ENCODE measurements at places on chromosomes 3 and 15.

- no peak for DNase-seq
Measured at GRCh38 chr3:156598413-156598812, 43.5 kb upstream of the SSR3 start.

GRCh38 chr3:21464746-21465145 is 286.3 kb downstream of the ZNF385D start:
- DNase-seq: no peak

DNA sequence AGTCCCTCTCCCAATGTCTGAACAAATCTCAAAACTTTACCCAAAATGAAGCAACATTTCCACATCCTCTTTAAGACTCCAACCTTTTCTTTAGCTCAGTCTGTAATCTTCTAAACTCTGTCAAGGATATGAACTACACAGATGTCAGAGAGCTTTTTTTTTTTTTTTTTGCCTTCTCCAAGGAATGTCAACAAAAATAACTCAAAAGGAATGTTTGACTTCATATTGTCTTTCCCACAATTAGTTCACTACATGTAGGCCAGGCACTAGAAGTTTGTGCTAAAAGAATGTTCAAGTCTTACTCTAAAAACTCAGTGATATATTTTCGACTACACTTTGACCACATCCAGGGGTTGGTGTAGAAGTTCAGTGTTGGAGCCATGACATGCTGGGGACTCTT is 37.1 kb downstream of the ADAMTS9 start:
- no peak for DNase-seq

DNA sequence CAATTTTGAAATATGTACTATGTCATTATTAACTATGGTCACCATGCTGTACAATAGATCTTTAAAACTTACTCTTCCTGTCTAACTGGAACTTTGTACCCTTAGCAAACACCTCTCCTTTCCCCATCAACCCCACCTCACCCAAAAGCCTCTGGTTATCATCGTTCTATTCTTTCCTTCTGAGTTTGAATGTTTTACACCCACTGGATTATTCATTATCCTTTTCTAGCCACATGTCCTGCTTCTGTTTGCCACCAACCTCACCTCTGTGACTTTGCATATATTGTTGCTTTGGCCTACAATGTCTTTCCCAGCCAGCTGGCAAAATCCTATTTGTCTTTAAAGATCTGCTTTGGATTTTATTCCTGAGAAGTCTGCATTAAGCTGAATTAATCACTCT is 102.6 kb upstream of the TSPAN3 start:
- no peak for DNase-seq

GRCh38 chr15:83285979-83286553 is 1.6 kb upstream of the BNC1 start:
- DNase-seq: no peak

DNA sequence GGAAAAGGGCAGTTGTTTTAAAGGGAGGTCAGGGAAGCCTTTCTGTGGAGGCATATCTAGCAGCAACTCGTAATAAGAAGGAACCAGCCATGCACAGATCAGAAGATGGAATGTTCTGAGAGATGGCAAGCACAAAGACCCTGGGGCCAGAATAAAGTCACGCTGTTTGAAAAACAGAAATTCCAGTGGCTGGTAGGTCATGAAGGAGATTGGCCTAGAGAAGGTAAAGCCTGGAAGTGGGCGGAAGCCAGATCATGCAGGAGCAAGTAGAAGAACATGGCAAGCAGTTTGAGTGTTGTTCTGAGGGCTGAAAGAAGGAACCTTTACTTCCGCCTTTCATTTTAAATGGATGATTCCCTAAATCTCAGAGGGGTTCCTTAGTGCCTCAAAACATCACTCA is 208.1 kb upstream of the PPP2R3A start:
- DNase-seq: no peak

DNA sequence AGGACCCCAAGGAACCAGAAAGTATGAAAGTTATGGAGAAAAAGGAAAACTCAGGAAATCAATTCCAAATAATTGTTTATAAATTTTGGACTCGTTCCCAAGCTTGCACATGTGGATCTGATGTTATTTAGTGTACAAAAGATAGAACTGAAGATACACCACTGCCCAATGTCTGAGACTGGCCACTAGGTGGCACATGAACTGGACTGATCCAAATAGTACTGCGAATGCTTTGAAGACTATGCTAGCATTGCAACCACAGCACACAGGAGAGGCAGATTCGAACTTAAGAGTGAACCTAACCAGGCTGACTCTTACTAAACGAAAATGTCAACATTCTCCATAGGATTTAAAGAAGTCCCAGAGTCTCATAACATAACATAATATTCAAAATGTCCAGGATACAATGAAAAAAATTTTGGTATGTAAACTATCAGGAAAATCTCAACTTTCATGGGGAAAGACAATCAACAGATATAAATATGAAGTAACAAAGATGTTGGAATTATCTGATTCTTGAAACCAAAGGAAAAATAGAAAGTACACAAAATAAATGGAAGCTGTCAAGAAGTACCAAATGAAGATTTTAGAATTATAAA is 596.7 kb downstream of the FGF12 start:
- DNase-seq: no peak

- no peak for DNase-seq
Measured at GRCh38 chr3:134711284-134711683, 60.5 kb upstream of the KY start.

- no peak for DNase-seq
Measured at GRCh38 chr15:97085731-97086130, 755.2 kb downstream of the NR2F2 start.

DNA sequence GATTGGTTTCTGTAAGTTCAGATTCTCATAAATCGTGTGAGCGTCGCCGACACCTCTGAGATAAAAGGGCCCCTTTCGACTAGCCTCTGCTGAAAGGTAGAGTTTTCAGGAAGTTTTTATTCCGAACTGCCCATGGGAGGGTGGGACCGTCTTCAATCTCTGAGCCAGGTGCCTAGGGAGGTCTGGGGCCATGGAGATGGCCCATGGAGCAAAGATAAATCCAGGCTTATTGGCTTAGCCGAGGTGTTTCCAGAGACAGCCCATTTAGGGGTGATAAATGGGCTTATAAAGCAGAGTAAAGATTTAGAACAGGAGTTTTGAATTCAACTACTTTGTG is 442 bp downstream of the QTRT2 start:
- DNase-seq: no peak

- no peak for DNase-seq
Measured at GRCh38 chr3:10300087-10300486, 7.3 kb upstream of the GHRL start.

DNA sequence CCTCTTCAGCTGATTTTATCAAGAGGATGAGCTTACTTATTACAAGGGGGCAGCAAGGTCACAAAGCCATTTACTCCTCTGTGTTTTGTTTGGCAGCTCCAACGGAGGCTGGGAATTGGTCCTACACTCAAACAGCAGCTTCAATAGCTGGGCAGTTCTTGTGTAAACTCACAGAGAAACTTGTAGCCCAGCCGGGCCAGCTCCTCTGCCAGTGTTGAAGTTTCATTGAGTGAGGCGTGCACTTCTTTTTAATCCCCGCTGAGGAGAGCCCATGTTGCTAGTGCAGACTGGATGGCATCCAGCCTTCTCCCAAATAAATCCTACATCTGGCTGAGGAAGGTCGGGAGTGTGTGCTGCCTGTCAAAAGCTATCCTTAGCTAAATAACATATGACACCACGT is 59.5 kb downstream of the BFSP2 start:
- no peak for DNase-seq

- no peak for DNase-seq
Measured at GRCh38 chr15:76381366-76381765, 44.8 kb downstream of the ISL2 start.

DNA sequence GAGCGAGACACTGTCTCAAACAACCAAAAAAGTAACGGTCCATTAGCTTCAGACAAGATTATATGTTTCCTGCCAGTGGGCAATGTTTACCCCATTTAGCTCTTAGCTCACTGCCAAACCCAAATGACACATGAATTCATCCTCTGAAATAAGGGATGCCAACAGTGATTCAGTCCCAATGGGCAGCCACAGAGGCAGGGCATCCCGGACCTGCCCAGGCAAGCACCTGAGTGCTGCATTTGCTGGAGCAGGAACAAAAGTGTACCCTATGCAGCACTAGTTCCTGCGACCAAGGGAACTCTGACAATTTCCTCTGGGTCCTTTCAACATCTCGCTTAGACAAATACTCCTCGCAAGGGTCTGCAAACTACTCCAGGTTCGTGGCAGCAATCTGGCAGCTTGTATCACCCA is 8.0 kb downstream of the IP6K2 start:
- DNase-seq: no peak

DNA sequence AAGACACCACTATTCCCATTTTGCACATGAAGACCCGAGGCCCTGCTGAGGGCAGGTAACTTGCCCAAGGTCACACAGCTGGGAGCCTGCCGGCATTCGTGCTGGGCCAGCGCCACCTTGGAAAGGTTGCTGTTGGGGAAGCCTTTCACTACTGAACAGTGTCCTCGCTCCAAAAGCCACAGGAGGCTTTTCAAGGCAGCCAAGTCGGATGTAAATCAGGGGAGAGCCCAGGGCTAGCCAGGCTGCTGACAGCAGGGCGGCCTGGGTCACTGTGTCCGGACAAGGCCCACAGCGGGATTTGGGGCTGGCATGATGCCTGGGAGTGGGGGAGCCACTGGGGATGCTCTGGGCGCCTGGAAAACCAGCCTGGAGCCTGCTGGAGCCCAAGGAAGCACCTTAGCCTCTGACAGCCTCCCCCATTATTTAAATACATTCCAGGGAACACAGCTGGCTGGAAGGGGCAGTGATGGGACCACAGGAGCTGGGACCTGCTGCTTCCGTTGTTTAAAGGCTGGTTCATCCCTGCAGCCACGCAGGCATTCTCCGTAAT is 10.5 kb downstream of the SLC6A6 start:
- no peak for DNase-seq
